ENCODE measurements at places on chromosomes 16 and 17.

DNA sequence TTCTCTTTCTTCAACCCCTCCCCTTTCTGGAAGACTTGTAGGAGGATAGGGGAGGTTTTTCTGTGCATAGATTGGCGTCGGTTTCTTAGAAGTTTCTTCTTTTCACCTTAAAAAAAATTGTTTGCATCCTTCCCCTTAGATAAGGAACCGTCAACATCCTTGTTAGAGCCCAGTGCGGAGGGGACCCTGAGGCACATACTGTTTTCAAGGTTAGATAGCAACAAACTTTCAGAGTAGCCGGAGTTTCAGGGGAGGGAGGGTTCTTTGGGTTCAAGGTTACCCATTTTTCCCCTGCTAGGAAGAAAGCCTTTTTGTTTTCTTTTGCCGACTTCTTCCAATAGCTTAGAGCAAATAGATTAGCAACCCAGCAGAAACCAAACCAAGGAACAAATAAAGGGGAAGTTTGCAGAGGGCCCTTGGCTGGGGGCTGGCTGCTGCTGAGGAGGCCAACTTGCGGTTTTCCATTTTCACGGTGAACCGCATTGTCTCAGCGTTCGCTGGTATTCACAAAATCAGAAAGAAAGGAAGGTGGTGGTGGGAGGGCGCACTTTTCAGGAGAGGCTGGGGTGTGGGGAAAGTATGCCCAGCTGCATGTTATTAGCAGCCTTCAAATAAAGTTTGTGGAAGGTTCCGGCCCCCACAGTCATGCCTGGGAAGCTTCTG is 28.8 kb downstream of the MSI2 start:
- DNase-seq: peak; percentile 78

GRCh38 chr16:84553873-84554399 is 49.5 kb upstream of the MEAK7 start:
- peak; percentile 61 for DNase-seq

DNA sequence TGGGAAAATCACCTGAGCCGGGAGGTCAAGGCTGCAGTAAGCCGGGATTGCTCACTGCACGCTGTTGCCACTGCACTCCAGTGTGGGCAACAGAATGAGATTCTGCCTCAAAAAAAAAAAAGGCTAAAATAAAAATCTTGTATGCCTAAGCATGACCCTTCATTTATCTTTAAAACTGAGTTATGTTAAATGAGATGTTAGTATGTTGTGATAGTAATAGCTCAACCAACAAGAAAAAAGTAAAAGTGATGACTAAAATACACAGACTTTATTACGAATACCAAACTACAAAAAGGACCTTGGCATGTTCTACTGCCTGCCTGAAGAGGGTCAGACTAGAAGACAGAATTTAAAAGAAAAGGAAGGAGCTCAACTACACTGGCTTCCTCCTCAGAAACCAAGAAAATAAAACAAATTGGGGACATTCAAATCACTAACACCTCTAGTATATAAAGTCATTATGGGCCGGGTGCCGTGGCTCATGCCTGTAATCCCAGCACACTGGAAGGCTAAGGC is 4.4 kb downstream of the SMURF2 start:
- DNase-seq: no peak

DNA sequence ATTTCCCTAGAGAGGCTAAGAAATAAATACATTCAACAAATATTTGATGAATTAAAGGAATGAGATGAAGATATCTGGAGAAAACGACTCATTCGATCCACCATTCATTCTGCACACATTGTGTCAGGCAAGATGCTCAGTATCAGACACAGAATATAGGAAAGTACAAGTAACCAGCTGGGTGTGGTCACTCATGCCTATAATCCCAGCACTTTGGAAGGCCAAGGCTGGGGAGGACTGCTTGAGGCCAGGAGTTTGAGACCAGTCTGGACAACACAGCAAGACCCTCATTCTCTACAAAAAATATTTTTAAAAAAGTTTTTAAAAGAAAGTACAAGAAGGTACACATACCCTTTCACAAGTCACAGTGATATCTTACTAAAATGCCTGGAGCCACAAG is 42.3 kb downstream of the CRLF3 start:
- no peak for DNase-seq

- DNase-seq: no peak
Observed at GRCh38 chr16:54655121-54655590, 275.5 kb upstream of the IRX5 start.

GRCh38 chr17:12613566-12613965 is 52.1 kb upstream of the MYOCD start:
- no peak for DNase-seq

- peak; percentile 32 for DNase-seq
Observed at GRCh38 chr16:15960124-15960971, 10.9 kb downstream of the ABCC1 start.

- no peak for DNase-seq
Observed at GRCh38 chr17:7355053-7355452, at the start of gene TMEM95. Gene TMEM95 (plus strand): TSS chr17:7355156. CDS start chr17:7355205, 49 bp downstream.

DNA sequence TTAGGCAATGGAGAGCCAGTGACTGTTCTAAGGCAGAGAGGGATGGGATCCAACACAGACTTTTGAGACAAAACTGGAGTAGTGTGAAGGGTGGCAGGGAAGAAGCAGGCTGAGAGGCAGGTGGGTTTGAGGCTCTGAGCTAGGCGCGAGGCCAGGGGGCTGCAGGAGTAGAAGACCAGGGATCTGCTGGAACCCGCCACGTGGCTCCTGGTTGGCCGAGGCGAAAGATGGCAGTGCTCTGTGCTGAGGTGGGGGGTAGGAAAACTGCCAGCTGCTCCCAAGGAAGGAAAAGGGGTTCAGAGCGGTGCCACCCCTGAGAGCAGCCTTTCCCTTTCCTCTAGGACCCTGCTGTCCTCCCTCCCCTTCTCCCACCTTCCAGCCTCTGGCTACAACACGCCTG is 5.6 kb downstream of the CD300LG start:
- no peak for DNase-seq

DNA sequence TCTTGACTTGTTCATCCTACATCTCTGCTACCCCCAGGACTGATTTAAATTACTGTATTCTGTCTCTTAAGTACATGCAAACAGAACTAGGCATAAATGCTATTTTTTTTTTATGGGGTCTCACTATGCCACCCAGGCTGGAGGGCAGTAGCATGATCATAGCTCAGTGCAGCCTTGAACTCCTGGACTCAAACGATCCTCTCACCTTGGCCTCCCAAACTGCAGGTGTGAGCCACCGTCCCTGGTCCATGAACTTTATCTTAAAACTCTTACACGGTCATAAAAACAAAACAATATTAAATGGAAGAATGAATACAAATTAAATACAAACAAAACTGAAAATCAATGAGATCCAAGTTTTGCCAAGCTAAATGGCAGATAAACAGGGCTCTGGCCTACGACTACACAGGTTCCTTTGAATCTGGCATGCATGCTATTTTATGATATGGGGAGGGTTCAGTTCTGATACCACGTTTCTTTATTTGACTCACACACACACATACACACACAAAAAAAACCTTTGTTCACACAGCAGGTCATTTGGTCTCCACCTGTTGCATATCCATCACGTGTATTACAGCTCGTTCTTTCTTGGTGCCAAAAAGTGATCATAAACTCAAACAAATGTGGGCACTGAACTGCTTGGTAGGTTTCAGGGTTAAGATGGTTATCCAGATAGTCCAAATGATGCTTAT is 1.1 kb upstream of the PKD1L3 start:
- no peak for DNase-seq

DNA sequence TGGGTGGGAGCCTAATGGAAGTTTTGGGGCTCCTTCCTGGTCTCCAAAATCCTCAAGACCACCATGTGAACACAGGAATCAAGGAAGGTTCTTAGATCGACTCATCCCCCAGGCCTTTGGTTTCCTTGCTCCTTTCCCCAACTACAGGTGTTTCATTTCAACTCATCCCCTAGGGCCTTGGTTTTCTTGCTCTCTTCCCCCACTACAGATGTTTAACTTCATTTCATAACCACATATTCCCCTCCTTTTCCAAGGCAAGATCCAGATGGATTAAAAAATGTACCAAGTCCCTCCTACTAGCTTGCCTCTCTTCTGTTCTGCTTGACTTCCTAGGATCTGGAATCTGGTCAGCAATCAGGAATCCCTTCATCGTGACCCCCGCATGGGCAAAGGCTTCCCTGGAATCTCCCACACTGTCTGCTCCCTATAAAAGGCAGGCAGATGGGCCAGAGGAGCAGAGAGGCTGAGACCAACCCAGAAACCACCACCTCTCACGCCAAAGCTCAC is at the start of gene CCL11:
CCL11 (plus strand) TSS at position 457 of the 507 bp plus-strand sequence. CDS start 67 bp downstream, outside the sequence.
- no peak for DNase-seq

- DNase-seq: no peak
Observed at GRCh38 chr17:70492368-70492767, 323.0 kb downstream of the KCNJ2 start.

- no peak for DNase-seq
Observed at GRCh38 chr17:15973016-15973415, 26.5 kb downstream of the ZSWIM7 start.

DNA sequence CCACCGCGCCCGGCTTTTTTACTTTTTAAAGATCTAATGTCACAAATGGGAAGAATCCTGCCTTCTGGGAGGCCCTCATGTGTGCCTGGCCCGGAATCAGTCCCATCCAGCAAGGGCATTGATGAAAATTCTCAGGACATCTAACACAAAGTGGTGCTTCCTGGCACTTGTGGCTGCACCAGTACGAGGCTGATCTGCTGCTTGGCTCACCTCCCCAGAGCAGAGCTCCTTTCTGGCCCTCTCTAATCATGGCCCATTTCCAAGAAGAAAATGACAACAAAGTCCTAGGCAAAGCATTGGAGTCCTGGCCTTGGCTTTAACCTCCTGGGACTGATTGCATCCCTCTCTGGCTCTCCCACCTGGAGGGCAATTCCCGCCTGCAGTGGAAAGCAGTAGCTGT is 50.7 kb upstream of the SIAH1 start:
- DNase-seq: no peak

GRCh38 chr17:57585341-57586195 is 159.5 kb downstream of the CCDC182 start:
- DNase-seq: no peak

- no peak for DNase-seq
Observed at GRCh38 chr17:68255151-68255550, 7.3 kb downstream of the AMZ2 start.

DNA sequence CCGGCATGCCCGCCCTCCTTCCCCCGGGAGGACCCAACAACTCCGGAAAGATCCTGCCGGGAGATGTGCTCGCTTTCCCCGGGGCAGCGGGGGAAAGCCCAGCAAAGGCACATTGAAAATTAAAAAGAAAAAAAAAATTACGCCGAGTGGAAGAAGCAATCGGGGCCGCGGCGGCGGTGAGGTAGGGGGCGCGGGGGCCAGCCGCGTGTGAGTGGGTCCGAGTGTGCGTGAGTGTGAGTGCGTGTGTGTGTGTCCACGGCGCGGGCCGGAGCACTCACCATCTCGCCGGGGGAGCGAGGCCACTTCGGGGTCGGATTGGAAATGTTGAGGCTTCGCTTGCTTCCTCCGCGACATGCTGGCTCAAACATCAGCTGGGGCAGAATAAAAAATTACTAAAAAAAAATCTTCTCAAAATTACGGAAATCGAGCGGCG is at the start of gene SALL1:
SALL1 (minus strand) TSS at position 383 of the 433 bp plus-strand sequence; CDS start at position 354, 29 bp downstream.
- DNase-seq: no peak

- DNase-seq: no peak
Observed at GRCh38 chr17:72053449-72053848, 67.4 kb upstream of the SOX9 start.

GRCh38 chr16:53768167-53768566 is 64.2 kb downstream of the FTO start:
- DNase-seq: no peak

DNA sequence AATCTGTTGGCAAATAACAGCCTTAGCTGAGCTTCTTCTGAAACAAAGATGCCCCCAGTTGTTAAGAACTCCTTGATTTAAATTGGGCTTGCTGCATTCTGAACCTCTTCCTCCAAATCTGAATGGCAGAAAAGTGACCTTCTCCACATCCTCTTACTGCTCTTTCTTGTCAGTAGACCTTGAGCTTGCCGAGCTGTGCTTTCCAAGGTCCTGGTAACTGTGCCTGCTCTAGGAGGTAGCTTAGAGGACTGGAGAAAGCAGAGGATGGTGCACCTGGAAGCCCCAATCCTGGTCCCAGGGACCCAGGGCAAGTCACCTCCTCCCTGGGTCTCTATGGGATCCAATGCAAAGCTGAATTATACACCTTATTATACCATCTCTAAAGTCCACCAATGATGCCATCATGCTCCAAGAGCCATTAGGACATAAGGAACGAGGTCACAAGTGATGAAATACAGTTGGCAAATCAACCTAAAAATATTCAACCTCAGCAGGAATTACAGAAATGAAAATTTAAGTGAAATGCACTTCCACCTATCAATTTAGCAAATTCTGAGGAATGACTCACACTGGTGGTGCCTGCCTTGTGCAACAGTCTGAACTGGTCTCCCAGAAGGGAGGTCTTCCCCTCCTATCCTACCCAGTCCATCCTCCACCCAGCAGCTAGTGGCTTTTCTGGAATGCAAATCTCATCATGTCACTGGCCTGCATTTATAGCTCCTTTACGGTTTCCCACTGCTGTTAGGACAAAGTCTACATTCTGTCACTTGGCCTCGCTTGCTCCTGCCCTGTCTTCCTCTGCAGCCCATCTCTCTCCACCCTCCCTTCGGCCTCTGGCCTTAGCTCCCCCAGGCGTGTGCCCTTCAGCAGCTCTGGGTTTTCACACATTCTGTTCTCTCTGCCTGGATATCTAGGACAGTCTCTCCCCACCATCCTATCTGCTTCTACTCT is 36.6 kb downstream of the TOM1L2 start:
- no peak for DNase-seq

GRCh38 chr16:66359012-66359411 is 7.5 kb upstream of the CDH5 start:
- no peak for DNase-seq

GRCh38 chr17:70378076-70378475 is 208.7 kb downstream of the KCNJ2 start:
- no peak for DNase-seq

GRCh38 chr16:78574571-78574970 is 475.1 kb downstream of the WWOX start:
- DNase-seq: no peak

- no peak for DNase-seq
Observed at GRCh38 chr16:2529961-2530628, 1.1 kb downstream of the CEMP1 start.

DNA sequence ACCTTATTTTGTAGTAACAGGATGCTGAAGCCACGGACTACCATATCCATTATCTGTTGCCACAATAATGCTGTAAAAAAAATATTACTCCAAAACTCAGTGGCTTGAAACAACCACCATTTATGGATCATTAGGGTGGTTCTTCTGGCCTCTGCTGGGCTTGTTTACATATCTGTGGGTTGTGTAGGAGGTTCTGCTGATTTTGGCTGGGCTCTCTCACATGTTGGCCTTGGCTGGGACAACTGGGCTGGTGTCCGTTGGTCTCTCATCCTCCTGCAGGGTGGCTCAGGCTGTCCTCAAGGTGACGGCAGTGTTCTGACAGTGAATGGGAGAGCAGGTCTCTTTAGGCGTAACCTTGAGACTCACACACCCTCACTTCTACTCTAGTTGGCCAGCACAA is 76.0 kb downstream of the GPR139 start:
- DNase-seq: no peak

- no peak for DNase-seq
Observed at GRCh38 chr16:3839402-3840184, 40.9 kb downstream of the CREBBP start.
